ELR (cell line): ENCODE measurements at places on chromosomes 1 and 21.

GRCh38 chr1:116002781-116003420 lies 26.6 kb downstream of the SLC22A15 start:
- DNase-seq, result no peak

GRCh38 chr1:29903548-29904166 lies 667.3 kb downstream of the PTPRU start:
- no peak for DNase-seq

DNA sequence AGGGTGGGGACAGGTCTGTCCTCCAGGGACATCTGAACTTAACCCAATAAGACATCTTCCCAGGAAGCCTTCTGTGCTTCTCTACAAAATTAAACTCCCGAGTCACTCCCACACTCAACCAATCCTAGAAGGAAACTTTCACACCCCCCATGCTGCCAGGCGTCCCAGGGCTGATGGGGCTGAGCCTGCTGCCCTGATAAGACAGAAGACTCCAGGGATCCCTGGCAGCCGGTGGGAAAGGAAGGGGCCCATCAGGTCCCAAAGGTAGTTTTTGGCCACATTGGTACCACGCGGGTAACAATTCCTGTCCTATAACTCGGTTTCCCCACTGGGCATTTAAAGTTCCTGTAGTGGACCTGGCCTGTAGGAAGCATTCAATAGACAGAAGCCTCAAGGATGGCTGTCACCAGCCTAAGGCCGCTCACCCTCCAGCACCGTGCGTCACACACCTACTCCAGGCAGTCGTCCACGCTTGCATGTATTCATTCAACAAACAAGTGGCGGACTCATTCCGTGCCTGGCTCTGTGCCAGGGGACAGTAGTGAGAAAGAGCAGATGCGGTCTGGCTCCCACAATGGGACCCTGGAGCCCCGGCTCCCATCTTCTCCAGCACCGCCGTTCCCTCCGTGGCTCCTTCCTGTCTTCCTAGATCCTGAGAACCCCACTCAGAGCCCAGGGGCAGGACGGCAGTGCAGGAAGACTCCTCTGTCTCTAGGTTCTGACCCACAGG lies 465.2 kb downstream of the NPHP4 start:
- no peak for DNase-seq

- DNase-seq, result no peak
Observed at GRCh38 chr1:1665815-1666251, 7.0 kb upstream of the CDK11B start.

DNA sequence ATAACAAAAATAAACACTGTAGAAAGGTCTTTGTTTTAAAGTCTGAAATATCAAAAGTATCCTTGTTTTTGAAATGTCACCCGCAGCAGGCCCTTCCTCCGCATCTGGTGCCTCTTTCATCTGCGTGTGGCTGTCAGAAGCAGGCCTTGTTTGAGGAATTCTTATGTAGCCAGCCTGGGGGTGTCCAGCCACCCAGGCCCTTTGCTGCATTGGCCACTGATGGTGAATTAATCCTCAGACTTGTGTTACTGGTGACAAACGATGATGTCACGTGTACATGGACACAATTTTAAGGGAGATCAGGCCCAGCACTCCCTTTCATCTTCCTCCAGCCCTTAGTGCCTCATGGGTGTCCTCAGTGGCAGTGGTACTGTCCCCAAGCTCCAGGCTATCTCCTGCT lies 208.0 kb upstream of the GALNT2 start:
- DNase-seq, result no peak

- DNase-seq, result peak; percentile 49
Observed at GRCh38 chr21:43603641-43604504, 55.4 kb downstream of the HSF2BP start.

DNA sequence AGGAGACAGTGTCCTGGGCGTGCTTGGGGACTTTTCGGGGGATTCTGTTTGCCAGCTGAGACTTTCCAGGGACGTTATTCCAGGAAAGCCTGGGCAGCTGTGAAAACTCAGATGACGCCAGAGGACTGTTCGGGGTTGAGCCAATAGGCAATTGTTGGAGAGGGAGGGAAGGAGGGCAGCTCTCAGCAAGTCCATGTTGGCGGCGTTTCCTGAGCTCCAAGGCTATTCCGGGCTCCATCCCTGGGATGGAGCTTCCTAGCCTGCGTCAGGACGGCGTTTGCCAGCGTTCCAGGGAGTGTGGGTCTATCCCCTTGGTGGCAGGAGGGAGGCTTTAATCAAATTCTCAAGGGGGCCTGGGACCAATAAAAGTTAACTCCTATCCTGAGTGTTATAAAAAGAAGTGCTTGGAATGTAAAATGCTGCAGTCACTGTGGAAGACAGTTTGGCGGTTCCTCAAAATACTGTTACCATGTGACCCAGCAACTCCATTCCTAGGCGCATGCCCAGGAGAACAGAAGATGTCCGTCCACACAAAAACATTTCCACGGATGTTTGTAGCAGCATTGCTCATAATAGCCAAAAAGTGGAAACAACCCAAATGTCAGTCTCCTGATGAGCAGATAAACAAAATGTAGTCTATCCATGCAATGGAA lies 15.2 kb downstream of the SLC27A3 start:
- peak; percentile 46 for DNase-seq

DNA sequence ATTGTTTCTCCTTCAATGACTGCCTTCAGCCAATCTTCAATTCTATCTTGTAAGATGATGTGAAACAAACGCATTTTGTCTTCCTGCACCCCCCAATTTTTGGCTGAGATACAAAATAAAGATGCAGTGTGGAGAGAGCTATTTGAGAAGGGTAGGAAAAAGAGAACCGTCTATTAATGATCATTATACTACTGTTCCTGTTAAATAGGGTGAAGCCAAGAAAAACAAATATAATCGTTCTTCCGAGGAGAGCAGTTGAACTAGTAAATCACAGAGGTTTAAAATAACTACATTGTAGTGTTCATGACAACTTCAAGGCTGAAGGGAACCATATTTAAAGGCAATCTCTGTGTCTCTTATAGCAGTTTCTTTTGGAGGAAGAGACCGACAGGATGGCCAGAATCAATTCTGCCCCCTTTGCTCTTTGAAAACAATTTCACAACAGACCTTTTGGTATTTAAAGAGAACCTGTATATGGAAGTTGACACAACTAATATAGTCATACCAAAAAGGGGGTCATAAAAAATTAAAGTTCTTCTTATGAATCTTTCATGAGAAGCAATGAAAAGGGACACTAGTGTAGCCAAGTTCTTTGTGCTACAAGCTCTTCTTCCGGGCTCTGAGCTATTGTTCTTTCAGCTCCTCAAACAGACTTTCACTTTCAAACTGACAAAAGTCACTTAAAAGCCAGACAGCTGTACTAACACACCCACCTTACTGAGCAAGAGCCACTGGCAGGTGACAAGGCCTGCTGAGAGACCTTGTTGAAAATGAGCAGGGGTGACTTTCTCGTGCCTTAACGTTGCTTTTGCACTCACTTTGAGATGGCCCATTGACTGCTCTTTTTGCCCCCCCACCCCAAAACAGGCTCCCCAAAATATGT lies 30.9 kb downstream of the PROX1 start:
- no peak for DNase-seq

- no peak for DNase-seq
Observed at GRCh38 chr21:44990921-44991320, 51.1 kb downstream of the SLX9 start.

DNA sequence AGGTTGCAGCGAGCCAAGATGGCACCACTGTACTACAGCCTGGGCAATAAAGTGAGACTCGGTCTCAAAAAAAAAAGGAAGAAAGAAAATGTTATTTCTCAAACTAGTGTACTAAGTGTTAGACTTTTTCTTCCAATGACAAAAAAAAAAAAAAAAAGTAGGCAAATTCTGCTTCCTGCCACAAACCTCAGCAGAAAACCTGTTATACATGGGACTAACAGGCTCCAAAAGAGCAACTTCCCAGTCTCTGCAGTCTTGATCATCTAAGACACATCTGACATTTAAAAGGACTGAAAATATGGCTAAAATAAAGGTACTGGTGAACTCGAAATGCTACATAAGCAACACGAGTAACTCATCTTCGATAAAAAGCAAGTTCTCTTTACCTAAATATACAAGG lies 59.6 kb downstream of the HSF2BP start:
- DNase-seq, result no peak

DNA sequence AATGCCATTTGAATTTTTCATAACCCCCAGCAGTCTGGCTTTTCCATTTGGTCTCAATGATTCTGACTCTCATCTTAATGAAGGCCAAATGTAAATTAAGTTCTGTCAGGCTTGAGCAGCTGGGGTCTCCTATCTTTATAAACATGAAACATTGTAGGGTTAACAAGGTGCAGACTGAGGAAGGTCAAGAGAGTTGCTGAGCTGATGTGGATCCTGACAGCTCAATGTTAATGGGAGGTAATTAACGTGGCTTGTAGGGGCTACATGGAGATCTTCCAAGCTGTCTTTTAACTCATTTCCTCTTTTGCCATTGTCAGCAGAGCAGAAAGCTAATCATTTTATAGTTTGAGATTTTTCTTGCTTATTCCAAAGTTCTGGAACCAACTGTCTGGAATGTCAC lies 55.2 kb downstream of the FGGY start:
- no peak for DNase-seq

GRCh38 chr1:225940385-225941151 lies 452 bp downstream of the LEFTY2 start:
- DNase-seq, result no peak

- no peak for DNase-seq
Observed at GRCh38 chr1:20400341-20401177, 85.5 kb downstream of the CAMK2N1 start.

DNA sequence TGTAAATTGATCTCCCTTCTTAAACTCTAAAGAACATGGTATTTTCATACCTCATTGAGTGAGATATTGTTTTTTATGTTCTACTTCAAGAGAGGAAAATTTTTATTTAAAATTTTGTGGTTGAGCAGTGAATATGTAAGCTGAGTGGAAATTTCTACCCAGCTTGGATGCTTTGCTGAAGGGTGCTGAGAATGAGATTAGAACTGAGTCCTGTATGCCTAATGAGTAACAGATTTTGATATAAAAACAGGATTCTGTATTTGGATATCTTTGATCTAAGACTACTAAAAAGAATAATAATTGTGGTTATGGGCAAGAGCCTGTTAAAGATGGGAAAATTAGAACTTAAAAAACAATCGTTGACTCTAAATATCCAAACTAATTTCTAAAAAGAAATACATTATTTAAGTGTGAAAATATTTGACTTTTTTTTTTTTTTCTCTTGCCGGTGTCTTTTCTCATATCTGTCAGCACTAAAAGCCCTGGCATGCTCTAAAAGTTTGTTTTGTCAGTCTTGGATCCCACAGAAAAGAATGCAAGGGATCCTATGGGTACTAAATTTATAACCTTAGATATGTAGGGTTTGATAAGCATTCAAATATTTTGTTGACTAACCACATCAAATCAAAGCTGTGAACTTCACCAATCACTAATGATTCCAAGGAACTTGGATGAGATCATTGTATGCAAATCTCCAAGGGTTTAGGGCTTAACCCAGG lies 652.3 kb downstream of the PTPRC start:
- DNase-seq, result no peak

- DNase-seq, result no peak
Observed at GRCh38 chr1:44147582-44147981, 6.2 kb upstream of the KLF18 start.

- DNase-seq, result no peak
Observed at GRCh38 chr1:38168365-38168764, 121.8 kb upstream of the POU3F1 start.

DNA sequence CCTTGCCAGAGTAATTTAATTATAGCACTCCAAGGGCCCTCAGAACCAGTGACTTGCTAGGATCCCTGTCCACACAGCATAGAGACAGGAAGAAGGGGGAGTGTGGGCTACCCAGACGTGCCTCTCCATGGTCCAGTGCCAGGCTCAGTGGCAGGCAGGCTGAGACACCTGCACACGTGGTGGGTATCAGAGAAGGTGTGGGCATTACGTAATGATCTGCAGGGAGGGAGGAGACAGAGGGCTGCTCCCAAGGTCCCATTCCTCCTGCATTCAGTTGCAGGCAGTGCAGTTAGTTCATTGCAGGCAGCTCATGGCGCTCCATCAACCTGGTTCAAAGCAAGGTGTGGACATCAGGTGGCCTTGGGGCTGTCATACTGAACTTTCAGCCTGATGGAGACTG lies 49.9 kb downstream of the C8B start:
- DNase-seq, result no peak

DNA sequence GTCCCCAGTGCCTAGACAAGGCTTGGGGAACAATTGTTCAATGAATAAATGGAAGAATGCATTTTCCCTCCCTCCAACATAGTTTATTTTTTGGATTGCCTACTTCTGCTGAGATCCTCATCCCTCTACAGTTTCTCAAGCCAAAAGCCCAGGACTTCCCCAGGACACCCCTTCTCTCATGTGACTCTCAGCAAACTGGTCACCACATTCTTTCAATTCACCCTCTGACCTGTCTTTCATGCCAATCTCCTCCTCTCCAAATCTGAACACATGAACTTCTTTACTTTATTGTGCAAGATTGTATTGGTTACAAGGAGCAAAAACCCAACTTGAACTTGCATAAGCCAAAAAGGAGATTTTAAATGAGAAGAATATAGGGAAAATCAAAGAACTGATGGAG lies 103.2 kb upstream of the JUN start:
- DNase-seq, result no peak
